GM12878 (cell line): ENCODE measurements at places on chromosomes 4 and X. TPM values are rescaled to one million over a fixed set of nuclear protein-coding genes. Genes with fewer than 3 reads are reported as not detected.

DNA sequence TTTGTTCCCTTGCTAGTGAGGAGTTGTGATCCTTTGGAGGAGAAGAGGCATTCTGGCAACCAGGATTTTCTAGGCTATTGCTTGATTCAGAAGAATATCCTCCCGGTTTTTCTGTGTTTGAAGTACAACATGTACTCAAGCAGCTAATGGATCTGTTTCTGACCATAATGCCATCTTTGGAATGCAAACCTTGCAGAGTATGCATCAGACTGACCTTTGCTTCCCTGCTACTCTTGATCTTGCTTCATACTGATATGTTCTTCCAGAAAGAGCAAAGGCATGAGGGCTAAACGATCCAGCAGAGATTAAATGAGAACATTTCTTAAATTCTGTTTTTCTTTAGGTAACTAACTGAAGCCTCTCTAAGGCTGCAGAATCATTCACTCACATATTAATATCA, 265.4 kb upstream of the SLC7A11 start:
- DNase-seq, result no peak

The SOX3 gene
- total RNA-seq, result not detected in 2 replicates

GRCh38 chr4:135201081-135201480, 999.5 kb upstream of the PABPC4L start:
- DNase-seq, result no peak

DNA sequence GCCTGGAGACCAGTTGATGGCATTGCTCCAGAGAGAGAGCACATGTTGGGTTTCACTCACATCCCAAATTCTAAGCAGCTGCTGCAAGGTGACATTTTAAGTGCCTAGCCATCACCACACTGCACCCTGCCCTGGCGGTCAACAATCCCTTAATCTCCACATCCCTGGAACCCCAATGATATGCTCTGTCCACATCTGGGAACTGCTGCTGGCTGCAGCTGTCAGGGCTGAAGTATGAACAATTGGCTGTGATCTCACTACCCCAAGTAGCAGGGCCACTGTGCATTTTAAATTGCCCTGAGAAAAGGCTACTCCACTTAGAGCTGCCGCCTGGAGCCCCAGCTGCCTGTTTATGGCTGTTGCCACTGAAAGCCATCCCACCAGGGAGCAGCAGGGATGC, 190.6 kb downstream of the ACTRT1 start:
- DNase-seq, result no peak

GRCh38 chrX:153641627-153642026, 5.4 kb upstream of the DUSP9 start:
- no peak for DNase-seq

GRCh38 chr4:97582890-97583289, 560.4 kb downstream of the STPG2 start:
- DNase-seq, result no peak

The SPATA18 gene
- 2.4 and 3.5 TPM in 2 replicates for total RNA-seq
